Esophagus muscularis mucosa (tissue), 4 donors: ENCODE measurements at places on chromosomes 16 and 17. TPM values are rescaled to one million over a fixed set of nuclear protein-coding genes. Genes with fewer than 3 reads are reported as not detected.

Gene KCNJ12
- total RNA-seq: 2.1 TPM

Gene CCL8
- not detected for total RNA-seq

- DNase-seq: no peak
- H3K27me3 ChIP-seq: no peaks in the 10 kb centered on the region
- H3K27ac ChIP-seq: no peak overlapping the region
- no peaks in the 10 kb centered on the region for H3K4me1 ChIP-seq
- no peak overlapping the region for H3K4me3 ChIP-seq
- H3K36me3 ChIP-seq: no peaks in the 10 kb centered on the region
Observed at GRCh38 chr16:52076801-52077201, 470.1 kb downstream of the TOX3 start.

- DNase-seq: no peak
- H3K27me3 ChIP-seq: no peaks in the 10 kb centered on the region
- peak overlapping the region; percentile 42 for H3K4me3 ChIP-seq
- H3K36me3 ChIP-seq: no peaks in the 10 kb centered on the region
- peak overlapping the region; percentile 67 for H3K27ac ChIP-seq
Observed at GRCh38 chr16:49484936-49485335, 111.3 kb downstream of the C16orf78 start.

DNA sequence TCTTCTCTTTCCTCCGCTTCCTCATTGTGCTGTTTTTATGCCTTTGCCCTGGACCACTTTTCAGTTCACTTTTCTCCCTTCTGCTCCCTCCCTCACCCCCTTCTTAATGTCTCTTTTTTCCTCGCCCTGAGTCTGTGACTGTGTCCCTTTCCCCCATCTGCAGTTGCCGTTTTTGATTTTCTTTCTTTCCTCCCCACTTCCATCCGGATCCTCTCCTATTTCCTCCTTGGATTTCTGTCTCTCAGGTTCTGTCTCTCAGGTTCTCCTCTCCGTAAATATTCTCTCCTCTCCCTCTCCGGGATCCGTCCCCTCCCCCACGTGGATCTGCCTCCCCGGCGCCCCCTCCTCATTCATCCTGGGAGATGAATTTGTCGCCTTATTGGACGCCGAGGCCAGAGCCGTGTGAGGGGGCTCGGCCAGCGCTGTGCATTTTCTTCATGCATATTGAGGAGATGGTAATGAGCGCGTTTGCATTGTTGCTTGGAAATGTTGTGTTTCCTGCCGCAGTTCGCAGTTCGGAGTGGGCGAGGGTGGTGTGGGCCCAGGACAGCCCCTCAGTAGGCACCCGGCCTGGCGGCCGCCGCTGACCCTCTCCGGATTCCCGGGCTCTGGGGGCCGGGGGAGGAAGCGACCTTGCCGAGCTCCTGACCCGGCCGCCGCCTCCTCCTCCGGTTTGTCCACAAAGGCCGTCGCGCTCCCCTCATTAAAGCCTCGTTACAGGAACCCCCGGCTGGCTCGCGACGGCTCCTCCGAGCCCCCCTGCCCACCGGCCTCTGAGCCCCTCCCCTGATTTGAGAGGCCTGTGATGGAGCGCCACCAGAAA, 4.5 kb upstream of the IRX3 start:
- peaks cover 45% of the 10 kb centered on the region for H3K4me1 ChIP-seq
- peaks cover 86% of the 10 kb centered on the region for H3K27me3 ChIP-seq
- no peaks in the 10 kb centered on the region for H3K36me3 ChIP-seq
- no peak overlapping the region for H3K4me3 ChIP-seq
- no peak overlapping the region for H3K27ac ChIP-seq

DNA sequence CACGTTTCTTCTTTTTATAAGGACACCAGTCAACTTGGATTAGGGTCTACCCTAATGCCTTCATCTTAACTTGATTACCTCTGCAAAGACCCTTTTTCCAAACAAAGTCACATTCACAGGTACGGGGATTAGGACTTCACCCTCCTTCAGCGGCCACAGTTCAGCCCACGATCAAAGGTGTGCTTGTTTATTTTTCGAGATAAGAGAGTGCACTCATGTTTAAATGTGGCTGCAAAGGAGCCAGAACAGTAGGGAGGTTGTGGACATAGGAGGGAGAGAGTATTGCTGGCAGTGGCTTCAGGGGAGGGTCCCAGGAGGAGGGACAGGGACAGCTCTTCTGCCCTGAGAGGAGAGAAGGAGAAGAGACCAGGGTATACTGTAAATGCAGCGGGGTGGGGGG, 46.7 kb downstream of the MGAT5B start:
- no peak for DNase-seq
- H3K4me3 ChIP-seq: no peak overlapping the region
- no peaks in the 10 kb centered on the region for H3K36me3 ChIP-seq
- no peaks in the 10 kb centered on the region for H3K4me1 ChIP-seq
- peaks cover 61% of the 10 kb centered on the region for H3K27me3 ChIP-seq
- H3K27ac ChIP-seq: no peak overlapping the region

GRCh38 chr16:89081556-89081955, 12.1 kb upstream of the ACSF3 start:
- no peaks in the 10 kb centered on the region for H3K36me3 ChIP-seq
- no peak overlapping the region for H3K27ac ChIP-seq
- H3K27me3 ChIP-seq: no peaks in the 10 kb centered on the region
- H3K4me1 ChIP-seq: no peaks in the 10 kb centered on the region
- DNase-seq: no peak

- no peaks in the 10 kb centered on the region for H3K27me3 ChIP-seq
- no peaks in the 10 kb centered on the region for H3K36me3 ChIP-seq
- no peak overlapping the region for H3K27ac ChIP-seq
- no peak overlapping the region for H3K4me3 ChIP-seq
- no peak for DNase-seq
- H3K4me1 ChIP-seq: no peaks in the 10 kb centered on the region
Observed at GRCh38 chr16:31157136-31157535, 7.3 kb upstream of the PRSS36 start.

GRCh38 chr17:19017401-19017800, 12.8 kb upstream of the FAM83G start:
- H3K27me3 ChIP-seq: no peaks in the 10 kb centered on the region
- H3K27ac ChIP-seq: no peak overlapping the region
- no peak for DNase-seq
- peaks cover 3% of the 10 kb centered on the region for H3K36me3 ChIP-seq

DNA sequence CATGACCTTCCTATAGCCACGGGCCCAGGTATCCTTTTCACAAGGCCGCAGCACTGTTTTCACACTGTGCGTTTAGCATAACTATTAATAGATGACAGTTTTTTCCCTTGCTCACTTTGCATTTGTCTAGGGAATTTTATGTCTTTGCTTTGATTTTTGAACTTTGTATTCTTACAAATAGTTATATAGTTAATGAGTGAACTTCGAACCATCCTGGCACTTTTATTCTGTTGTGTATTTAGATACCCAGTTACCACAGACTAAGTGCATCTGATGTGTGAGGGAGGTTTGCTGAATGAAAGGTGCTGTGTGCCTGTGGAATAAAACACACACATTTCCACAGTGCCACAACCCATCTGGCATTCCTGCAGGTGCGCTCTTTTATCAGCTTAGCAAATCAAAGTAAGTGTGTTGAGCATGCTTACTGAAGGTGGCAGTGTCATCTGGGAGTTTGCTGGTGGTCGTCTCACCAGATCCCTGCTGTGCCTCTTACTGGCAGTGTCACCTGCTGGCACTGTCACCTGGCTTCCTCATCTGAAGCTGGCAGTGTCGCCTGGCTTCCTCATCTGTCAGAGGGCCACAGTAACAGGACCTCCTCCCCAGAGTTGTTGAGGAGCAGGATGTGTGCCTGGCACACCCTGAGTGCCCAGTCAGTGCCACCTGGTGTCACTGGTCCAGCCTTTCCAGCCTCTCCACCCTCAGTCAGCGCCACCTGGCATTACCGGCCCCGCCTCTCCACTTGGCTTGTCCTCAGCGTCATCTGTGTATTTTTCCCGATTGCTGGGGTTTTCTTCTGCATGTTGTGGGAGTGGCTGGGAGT, 37.6 kb downstream of the USP10 start:
- DNase-seq: no peak
- no peak overlapping the region for H3K27ac ChIP-seq
- H3K4me1 ChIP-seq: peaks cover 76% of the 10 kb centered on the region
- no peaks in the 10 kb centered on the region for H3K36me3 ChIP-seq
